Gastrocnemius medialis (tissue), 4 donors: ENCODE measurements at places on chromosomes 13 and 19.

GRCh38 chr19:29953352-29954247 is 11.6 kb downstream of the URI1 start:
- no peak for DNase-seq

DNA sequence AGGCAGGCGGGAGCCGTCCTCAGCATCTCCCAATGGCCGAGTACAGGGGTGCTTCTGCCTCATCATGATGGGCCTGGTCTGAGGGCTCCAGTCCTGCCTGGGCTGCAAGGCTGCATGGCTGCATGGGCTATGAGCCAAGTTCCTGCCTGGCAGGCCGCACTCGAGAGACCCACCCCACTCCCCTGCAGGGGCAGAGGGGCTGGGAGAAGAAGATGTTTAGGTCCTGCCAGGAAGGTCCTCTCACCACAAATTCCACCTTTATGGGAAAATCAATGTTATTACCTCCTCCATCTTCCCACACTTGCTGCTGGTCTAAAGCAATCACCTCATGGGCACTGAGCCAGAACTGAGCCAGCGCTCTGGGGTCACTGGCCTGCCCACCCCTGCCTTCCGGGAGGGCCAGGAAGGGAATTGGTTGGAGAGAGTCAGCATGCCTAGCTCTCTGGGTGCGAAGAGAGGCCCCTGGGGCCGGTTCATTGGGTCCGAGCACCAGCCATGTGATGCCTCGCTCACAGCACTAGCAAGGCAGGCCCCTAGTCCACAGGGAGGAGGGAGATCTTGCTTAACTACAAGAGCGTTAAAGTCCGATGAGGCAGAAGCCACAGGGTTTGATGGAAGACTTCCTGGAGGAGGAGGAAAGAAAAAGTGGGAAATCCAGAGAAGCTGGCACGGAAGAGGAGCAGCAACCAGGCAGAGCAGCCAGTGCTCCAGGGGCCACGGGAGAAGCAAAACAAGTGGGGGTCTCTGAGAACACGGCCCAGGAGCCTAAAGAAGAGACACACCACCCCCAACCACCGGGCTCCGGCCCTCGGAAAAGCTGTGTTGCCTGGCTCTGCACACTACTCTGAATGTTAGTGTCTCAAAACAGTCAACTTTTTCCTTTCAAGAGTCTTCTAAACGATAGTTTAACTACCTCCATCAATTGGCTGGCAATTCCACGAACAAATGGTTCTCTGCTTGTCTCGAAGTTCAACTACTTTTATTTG is 63.1 kb downstream of the CEBPG start:
- no peak for DNase-seq

DNA sequence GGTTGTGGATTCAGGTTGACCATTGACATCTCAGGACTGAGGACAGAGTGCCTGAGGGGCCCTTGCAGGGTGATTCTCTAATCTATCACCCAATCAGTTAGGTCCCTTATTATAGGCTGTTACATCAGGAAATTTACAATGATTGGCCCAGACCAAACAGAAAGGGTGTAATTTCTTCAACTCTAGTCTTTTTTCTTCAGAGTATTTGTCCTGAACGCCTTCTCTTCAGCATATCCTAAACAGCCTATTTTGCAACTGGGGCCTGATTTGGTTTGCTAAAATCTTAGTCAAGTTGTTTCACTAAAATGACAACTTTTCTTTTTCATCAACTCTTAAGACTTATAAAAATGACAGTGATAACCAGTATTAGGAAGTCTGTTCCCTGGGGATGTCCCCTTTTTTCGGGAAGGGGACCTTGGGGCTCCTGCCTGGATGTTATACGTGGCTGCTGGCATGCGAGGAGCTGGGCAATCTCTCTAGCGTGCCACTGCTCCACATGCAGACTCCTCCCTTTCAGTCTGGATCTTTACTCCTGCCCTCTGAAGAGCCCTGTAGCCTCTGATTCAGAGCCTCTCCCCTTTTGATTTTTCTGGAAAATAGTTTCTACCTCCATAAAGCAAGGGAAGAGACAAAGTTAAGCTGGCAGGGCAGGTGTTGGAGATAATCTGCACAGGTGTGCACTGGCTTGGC is 19.6 kb upstream of the GTF2F2 start:
- no peak for DNase-seq

DNA sequence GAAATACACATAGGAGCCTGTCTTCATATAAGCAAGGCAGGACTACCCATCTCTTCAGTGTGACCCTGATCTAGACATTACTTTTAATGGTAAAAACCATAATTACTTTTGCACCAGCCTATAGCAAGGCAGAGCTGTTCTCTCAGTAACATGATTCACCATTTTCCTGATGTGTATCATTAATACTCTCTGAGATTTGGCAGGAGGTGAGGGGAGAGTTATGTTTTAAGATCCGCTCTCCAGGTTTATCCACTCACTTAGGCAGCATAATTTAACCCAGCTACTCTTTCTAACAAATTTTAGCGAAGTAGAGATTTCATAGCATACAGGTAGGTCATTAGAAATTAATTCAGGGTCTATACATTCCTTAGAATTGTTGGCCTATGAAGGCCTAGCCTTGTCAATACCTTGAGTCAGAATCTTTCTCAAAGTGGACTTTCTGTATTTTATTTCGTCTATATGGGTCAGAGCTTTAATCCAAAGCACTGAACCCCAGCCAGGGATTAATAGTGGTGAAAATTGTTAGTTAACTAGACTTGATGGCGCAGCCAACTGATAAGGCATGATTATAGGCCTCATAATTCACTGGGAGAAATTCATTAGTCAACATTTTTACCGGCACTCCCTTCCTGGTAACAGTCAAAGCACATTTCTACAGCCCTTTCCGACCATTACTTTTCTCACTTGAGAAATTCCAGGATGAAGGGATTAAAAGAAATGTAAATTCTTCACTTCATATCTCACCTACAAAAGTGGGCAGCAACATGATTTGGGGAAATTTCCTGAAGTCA is 955.1 kb downstream of the DIAPH3 start:
- no peak for DNase-seq

GRCh38 chr19:4524808-4525562 is 6.7 kb upstream of the PLIN4 start:
- DNase-seq = no peak

DNA sequence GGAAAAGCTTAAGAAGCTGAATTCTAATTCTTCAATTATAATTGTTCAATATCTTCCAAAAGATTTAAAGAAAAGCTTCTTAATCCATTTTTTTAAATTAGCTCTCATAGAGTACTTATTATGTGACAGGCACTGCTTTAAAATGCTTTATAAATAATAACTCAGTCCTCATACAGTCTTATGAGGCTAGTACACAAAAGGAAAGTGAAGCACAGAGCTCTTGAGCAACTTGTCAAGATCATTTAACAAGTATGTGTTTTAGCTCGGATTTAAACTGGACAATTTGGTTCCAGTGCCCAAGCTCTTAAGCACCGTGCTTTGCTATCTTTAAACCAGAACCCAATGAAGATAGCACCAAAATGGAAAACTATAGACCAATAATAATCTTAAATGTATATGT is 106.1 kb downstream of the DHRS12 start:
- no peak for DNase-seq

DNA sequence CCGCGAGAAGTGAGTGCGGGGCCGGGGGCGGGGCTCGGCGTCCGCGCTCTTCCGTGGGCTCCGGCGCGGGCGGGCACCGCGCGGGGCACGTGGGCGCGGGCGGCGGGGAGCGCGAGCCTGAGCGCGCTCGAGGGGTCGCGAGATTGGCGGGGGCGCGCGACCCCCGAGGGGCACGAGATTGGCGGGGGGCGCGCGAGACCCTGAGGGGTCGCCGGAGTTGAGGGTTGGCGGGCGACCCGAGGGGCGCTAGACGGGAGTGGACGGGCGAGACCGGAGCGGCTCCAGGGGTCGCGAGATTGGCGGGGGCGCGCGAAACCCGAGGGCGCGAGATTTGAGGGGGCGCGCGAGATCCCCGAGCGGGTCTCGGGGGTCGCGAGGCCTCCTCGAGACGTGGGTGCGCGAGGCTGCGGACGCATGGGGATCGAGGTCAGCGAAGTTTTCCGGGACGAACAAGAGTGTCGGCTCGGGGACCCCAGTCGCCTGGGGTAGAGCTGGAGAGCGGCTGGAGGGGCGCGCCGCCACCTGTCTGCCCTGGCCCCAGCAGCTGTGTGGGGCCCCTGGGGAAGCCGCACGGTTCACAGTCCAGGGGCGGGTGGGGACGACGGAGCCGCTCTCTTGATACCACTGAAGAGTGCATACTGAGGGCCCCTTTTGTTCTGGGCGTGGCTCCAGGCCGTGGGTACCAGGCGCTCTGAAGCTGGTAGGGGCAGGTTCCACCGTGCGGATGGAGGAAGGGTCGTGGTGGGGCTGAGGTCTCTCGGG is 682 bp downstream of the SSBP4 start:
- no peak for DNase-seq
